M059J (cell line): ENCODE measurements at places on chromosomes 5 and 9. TPM values are rescaled to one million over a fixed set of nuclear protein-coding genes. Genes with fewer than 3 reads are reported as not detected.

The TXNDC8 gene
- total RNA-seq: not detected in 2 replicates

The NPR3 gene
- total RNA-seq: 0.15 and 0.52 TPM in 2 replicates

- no peak for DNase-seq
Measured at GRCh38 chr5:132435447-132435846, 55.1 kb downstream of the IRF1 start.

DNA sequence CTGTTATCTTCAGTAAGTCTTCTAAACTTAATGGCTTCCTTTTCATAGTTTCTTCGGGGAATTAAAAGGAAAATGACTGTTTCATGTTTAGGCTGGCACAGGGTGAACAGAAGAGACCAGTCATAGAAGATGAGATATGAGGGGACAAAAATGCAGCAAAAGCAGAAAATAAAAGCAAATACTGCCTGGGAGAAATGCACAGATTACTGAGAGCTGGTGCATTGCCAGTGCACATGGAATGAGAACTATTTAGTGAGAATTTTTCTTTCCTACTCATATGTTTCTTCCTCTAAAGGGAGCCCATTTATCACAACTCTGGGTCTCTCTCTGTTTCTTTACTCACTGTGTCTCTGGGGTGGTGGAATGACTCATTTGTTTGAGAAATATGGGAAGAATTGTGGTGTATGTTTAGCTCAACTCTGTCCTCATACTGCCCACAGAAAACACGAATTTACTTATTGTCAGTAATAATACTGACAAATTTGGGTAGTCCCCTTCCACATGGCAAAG lies 25.9 kb upstream of the ANKRD55 start:
- DNase-seq: peak; percentile 91

- DNase-seq: no peak
Measured at GRCh38 chr5:20248118-20248517, 260.1 kb upstream of the CDH18 start.

DNA sequence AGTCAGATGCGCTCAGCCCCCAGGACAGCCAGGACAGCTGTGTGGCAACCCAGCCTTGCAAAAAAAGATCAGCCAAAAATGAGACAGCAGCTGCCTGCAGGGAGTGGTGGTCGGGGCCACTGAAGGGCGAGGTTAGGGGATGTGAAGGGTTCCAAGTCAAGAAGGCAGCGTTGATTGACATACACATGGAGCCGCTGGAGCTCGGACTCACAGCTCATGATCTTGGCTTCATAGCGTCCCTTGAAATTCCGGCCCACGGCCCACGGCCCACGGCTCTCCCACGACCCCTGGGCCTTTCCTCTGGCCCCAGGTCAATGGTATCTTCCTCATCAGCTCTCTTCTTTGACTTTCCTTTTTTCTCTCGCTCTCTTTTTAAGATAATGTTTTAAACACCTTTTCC lies 390.0 kb upstream of the IRX4 start:
- DNase-seq: no peak

DNA sequence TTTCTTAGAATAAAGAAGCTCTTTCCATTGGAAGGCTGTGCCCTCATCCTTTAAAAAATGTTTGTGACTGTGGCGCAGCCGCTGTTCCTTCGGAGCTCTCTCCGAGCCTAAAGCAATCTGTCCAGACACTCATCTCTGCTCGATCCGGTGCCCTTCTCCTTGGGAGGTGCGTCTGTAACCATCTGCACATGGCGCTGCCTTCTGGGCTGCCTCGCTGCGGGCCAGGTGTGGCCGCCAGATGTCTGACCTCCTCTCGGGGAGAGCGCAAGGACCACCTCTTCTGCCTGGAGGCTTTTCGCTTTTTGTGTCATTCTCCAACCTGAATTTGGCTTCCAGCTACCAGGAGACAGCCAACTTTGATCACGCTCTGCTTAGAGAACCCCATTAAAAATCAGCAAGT lies 153.4 kb upstream of the PTCH1 start:
- no peak for DNase-seq

DNA sequence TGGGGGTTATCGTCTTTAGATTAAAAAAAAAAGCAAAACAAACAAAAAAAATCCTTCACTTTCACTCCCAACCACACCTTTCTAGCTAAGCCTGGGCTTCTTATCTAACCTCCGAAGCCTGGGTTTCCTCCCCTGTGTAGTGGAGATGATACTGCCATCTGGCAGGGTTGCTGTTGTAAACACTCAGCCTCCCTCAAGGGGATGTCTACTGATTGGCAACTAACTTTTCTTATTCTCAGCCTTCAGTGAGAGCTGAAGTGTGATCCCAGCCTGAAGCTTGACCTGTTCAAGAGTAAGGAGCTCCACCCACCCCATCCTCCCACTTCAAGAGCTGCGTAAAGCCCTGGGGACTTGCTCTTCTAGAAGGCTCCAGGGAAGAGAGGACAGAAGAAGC lies 21.5 kb upstream of the WWC1 start:
- no peak for DNase-seq

DNA sequence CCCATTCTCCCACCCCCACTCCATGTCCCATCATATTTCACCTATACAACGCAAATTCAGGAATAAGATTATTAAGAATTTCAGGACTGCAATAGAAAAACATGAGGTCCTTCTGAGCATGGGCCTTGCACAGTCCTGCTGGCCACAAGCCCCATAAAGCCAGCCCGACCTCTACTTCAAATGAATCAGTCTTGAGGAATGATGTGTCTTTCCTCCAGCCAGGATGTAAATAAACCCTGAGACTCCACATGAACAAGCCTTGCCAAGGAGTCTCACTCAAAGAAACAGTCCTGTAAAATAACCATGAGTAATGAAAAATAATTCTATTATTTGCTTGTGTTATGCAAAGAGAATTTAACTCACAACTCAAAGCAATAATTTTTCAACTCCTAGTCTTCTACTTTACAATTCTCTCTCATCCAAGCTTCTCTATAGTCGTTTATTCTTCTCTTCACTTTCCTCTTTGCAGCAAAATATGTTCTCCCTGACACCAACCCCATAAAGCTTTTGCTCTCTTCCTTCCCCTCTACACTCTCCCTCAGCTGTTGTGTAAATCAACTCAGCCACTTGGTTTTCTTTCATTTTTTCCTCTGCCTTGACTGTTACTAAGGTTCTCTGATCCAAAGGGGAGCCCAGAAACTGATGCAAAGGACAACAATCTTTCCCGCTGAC lies 140.1 kb upstream of the MOCS2 start:
- DNase-seq: peak; percentile 94
